ENCODE measurements at places on chromosomes 7 and 10. TPM values are rescaled to one million over a fixed set of nuclear protein-coding genes. Genes with fewer than 3 reads are reported as not detected.

DNA sequence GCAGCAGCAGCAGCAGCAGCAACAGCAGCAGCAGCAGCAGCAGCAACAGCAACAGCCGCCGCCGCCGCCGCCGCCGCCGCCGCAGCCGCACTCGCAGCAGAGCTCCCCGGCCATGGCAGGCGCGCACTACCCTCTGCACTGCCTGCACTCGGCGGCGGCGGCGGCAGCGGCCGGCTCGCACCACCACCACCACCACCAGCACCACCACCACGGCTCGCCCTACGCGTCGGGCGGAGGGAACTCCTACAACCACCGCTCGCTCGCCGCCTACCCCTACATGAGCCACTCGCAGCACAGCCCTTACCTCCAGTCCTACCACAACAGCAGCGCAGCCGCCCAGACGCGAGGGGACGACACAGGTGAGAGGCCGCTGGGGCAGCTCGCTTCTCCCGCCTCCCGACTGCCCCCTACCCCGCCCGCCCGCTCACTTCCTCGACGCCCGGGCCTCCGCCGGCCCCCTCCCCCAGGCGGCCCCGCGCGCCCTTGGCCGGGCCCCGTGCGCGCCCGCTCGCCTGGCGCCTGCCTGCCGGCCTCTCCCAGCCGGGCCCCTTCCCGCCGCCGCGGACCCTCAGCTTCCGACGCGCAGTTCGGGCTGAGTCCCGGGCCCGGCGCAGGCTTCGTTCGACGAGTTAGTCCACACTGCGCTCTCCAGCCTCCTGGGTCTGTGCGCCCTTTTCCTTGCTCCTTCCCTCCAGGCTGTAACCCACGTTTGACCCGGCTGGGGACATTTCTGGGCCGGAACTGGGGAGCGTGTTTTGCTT, 882 bp downstream of the DLX6 start:
- no peaks in the 10 kb centered on the region for H3K27me3 ChIP-seq
- H3K4me1 ChIP-seq = peaks cover 35% of the 10 kb centered on the region

DNA sequence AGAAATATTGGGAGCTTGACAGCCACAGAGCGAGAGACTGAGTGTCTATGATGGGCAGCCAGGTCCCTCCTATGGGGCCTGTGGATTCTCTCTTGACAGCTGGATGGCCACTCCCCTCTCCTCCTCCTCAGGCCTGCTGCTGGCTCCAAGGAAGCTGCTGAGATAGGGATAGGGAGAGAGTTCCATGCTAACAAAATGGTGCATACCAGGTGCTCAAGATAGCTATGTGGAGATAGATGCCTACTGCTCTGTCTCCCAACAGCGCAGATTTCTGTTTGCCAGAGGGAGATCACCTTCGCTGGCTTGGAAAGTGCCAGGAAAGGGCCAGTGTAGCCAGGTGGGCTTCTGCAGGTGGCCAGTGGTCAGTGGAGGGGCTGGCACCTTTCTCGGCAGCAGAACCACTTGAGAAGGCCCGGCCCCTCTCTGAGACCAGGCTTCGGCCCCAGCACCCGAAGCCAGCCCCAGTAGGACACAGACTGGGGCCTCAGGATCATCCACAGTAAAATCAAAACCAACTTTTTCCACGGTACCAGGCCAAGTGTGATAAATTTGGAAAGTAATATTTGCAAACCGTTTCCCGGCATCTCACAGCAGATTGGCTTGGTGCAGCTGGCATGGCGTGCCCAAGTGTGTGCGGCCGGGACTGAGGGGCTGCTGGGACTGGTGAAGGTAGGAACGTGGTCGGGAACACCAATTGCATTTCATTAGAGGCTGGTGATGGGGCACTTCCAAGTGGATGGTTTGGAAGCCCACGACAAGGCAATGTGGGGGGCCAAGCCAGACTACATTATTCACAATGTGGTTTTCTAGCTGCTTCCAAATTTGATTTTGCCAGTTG, 139.6 kb downstream of the PTPN20 start:
- H3K4me3 ChIP-seq = no peak overlapping the region
- no peak overlapping the region for H3K27ac ChIP-seq
- H3K27me3 ChIP-seq = no peaks in the 10 kb centered on the region
- no peaks in the 10 kb centered on the region for H3K4me1 ChIP-seq
- no peaks in the 10 kb centered on the region for H3K36me3 ChIP-seq
- DNase-seq = no peak

DNA sequence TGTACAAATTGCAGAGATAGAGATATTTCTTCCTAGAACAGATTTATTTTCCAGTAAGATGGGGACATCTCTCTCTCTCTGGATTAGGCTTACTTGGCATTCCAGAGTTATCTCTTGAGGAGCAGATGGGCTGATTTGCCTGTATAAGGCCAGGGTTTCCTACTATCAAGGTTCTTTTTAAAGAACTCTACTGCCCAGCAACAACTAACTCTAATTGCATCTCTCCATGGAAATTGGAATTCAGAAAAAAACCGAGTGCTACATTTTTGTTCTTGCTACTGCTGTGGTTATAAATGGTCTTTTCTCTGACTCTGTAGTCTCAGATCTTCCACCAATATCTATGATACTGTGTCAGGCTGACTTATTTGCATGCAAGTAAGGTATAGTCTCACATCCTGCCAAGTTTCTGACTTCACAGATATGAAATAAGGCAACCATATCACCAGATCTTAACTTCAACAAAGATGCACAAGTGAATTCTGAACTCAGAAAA, 161.1 kb downstream of the CRPPA start:
- no peak overlapping the region for H3K27ac ChIP-seq
- H3K4me1 ChIP-seq = no peaks in the 10 kb centered on the region
- DNase-seq = no peak
- no peaks in the 10 kb centered on the region for H3K27me3 ChIP-seq
- no peaks in the 10 kb centered on the region for H3K36me3 ChIP-seq
- H3K4me3 ChIP-seq = no peak overlapping the region

DNA sequence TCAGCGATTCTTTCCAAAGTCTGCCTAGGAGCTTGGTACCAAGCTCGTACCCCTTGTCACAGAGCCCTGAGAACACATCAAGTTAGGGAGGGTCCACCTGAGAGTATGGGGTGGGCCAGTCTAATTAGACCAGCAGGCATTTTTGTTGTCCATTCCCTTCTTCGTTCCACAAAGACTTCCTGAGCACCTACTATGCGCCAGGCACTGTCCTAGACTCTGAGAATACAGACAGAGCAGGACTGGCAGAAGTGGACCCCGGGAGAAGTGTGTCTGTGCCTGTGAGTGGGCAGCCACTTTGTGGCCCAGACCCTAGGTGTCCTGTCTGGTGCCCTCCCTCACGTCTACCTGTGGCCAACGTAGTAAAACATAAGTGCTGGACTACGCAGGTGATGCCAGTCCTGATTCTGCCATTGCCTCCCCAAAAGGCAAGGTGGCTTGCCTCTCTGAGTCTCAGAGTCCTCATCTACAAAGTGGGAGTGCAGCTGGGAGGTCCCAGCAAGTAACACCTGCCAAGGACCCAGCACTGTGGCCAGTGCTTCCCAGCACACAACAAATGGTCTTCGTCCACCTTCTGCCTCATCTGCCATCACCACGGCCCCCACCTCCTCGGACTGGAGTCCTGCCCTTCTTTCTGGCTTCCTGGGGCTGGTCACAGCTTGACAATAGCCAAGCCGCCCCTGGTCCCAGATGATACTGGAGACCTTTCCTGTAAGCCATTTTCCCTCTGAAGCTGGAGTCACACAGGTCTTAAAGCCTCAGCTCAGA, 54.3 kb upstream of the DUSP5 start:
- H3K4me1 ChIP-seq = no peaks in the 10 kb centered on the region
- H3K27me3 ChIP-seq = no peaks in the 10 kb centered on the region
- no peak overlapping the region for H3K4me3 ChIP-seq
- no peak overlapping the region for H3K27ac ChIP-seq
- DNase-seq = no peak

DNA sequence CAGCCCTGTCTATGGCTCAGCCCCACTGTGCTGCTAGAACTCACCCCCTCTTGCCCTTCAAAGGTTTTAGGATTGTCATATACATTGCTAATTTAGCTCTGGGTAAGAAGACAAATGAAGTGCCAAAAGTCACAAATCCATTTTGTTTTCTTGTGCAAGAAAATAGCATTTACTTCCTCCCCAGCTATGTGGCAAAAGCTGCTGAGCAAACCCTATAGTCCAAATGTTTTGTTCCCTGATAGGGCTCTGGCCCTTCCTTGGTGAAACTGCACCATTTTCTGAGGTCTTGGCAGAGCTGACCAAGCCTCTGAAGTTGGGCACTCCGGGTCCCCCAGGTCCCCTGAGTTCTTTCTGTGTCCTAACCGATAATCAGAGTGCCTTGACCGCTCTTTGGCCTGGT, 84.1 kb upstream of the GJD4 start:
- no peaks in the 10 kb centered on the region for H3K27me3 ChIP-seq
- no peak overlapping the region for H3K4me3 ChIP-seq
- no peak for DNase-seq
- H3K36me3 ChIP-seq = peaks cover 6% of the 10 kb centered on the region

GRCh38 chr7:74284781-74285259, 4.4 kb upstream of the CLIP2 start:
- peaks cover 12% of the 10 kb centered on the region for H3K27me3 ChIP-seq
- peaks cover 55% of the 10 kb centered on the region for H3K4me1 ChIP-seq
- H3K27ac ChIP-seq = no peak overlapping the region
- H3K36me3 ChIP-seq = no peaks in the 10 kb centered on the region
- no peak for DNase-seq
- H3K4me3 ChIP-seq = no peak overlapping the region

GRCh38 chr10:5655121-5655520, 11.3 kb downstream of the ASB13 start:
- peaks cover 46% of the 10 kb centered on the region for H3K4me1 ChIP-seq
- no peak overlapping the region for H3K4me3 ChIP-seq
- H3K27ac ChIP-seq = no peak overlapping the region
- no peaks in the 10 kb centered on the region for H3K27me3 ChIP-seq
- 0 out of 3 replicates have a peak, but pooled peaks cover 2% of the 10 kb centered on the region for H3K36me3 ChIP-seq

The LIPK gene
- total RNA-seq = not detected

Data from HepG2 (cell line).